Stimulated activated CD4-positive, alpha-beta T cell treated with anti-CD3 and anti-CD28 coated beads, TNF-alpha, amount 100 ng/mL, for 1 hour (primary cell): ENCODE measurements at places on chromosomes 12 and 14.

DNA sequence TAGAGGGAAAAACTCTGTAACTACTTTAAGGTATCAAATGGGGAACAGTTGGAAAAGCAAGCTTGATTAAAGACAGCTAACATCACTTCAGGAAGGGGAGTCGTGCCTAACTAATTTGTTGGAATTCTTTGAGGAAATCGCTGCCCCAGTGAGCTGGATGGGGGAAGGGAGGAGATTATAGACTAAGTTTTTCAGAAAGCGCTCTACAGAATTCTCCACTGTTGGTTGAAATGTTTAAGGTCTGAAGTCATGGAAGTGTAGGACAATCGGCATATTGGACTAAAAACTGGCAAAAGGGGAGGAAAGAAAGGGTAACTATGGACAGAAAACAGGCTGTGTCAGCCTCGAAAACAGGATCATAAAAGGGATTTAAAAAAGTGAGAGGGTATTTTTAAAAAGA, 229.9 kb upstream of the HMGA2 start:
- no peak for DNase-seq

- no peak for DNase-seq
These were observed 815 bp downstream of the DEGS2 start for GRCh38 chr14:100158566-100159093.

- DNase-seq, result no peak
These were observed 125.9 kb downstream of the CALM1 start for GRCh38 chr14:90522571-90523191.

- DNase-seq, result no peak
These were observed 8.5 kb downstream of the BTG1 start for GRCh38 chr12:92136965-92137721.

- DNase-seq, result no peak
These were observed 33.5 kb downstream of the FZD10 start for GRCh38 chr12:130195776-130196175.

DNA sequence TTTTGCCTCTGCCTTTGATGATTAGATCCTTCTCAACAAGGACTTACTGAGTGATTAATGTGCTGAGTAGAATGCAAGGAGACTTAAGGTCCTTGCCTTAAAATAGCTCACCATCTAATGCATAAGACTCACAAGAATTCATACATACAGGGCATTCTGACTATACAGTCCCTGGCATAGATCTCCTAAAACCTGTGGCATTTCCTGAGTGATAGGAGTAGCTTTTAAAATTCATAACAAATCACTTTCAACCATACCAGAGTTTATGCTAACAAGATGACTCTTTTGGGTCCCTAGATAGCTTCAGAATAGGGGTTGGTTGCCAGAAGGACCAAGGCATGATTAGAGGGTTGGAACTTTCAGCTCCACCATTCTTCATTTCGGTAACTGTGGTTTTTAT, 48.8 kb downstream of the STXBP6 start:
- no peak for DNase-seq

- peak; percentile 74 for DNase-seq
These were observed 53.8 kb downstream of the VCPKMT start for GRCh38 chr14:50062438-50063085.

DNA sequence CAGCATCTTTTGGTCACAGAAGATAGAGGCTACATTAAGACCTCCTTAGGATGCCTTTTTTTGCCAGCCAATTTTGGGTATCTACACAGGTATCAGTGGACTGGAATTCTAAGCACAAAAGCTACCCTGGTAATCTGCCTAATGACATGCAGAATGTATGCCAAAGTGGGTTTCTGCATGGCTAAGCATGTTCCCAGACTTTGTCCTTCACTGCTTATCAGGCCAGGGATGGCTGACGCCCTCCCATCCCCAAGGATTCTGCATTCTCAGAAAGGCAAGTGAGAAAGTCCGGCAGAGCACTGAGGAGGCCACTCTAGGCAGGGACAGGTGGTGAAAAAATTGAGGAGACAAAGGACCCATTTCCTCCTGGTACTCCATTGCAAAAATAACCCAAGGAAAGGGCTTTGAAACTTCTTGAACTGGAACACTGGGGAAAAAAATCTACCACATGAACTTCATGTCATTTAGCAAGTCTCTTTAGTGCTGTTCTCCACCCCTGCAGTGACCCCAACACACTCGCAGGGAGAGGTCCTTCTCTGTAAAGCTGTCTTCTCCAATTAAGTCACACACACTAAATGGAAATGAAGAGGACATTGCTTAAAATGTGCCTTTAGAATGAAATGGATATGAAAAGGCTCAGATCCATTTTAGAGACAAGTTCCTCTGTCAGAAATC, 91.7 kb upstream of the MAX start:
- DNase-seq, result no peak

DNA sequence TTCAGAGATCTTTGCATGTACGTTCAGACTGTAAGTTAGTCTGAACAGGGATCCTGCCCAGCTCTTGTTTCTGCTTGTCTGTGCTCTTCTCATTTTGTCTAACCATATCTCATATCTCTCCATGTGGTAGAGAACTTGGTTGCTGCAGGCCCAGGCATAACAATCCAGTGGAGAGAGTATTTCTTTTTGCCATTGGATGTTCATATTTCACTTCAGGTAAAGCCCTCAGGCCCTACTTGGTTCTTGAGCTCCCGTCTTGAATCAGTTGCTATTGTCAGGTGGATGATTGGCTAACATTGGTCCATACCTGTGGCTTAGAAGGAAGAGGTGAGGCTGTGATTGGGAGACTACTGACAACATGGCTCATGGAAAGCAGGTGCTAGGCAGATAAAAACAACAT, 357.7 kb upstream of the FLRT2 start:
- DNase-seq, result no peak

DNA sequence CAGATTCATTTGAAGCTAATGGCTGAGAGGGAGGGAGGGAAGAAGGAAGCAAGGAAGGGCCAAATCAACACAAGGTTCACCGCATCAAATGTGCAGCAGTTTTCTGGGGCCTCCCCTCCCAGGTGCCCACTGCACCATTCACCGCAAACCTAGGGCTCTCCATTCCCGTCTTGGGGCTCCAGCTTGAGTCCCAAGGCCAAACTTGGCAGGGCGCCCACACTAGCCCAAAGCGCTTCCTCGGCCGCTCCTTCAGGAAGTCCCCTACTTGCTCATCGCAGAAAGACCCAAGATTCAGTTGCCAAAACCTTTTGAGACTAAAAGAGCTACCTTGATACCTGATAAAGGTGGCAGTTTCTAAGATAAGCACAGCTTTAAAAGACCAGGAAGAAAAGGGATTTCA, 140.5 kb upstream of the FKBP4 start:
- no peak for DNase-seq

DNA sequence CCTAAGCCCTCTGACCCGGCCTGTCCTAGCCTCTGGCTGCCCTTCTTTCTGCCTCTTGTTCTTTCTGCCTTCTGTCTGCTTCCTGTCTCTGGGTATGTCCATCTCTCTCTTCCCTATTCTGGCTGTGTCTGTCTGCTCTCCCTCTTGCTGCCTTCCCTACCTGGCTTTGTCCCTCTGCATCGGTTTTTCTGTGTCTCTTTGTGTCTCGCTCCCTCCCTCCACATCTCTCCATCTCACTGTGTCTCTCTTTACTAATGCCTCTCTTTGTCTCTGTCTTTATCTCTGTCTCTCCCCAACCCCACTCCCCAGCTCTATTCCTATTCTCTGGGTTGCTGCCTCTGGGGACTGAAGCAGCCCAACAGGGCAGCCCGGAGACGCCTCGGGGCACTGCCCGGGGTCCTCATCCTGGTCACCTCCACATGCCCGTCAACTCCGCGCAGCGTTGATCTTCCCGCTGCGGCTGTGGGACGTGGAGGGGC, 10.1 kb downstream of the SHMT2 start:
- no peak for DNase-seq

DNA sequence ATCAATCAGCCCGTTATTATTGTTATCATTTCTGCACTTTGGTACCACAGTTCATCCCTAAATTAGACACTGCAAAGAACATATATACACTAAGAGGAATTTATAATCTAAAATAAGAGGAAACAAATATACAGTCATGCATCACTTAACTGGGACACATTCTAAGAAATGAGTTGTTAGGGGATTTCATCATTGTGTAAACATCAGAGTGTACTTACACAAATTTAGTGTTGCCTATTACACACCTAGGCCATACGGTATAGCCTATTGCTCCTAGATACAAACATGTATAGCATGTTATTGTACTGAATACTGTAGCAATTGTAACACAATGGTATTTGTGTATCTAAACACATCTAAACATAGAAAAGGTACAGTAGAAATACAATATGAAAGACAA, 190.5 kb downstream of the BMP4 start:
- DNase-seq, result no peak

DNA sequence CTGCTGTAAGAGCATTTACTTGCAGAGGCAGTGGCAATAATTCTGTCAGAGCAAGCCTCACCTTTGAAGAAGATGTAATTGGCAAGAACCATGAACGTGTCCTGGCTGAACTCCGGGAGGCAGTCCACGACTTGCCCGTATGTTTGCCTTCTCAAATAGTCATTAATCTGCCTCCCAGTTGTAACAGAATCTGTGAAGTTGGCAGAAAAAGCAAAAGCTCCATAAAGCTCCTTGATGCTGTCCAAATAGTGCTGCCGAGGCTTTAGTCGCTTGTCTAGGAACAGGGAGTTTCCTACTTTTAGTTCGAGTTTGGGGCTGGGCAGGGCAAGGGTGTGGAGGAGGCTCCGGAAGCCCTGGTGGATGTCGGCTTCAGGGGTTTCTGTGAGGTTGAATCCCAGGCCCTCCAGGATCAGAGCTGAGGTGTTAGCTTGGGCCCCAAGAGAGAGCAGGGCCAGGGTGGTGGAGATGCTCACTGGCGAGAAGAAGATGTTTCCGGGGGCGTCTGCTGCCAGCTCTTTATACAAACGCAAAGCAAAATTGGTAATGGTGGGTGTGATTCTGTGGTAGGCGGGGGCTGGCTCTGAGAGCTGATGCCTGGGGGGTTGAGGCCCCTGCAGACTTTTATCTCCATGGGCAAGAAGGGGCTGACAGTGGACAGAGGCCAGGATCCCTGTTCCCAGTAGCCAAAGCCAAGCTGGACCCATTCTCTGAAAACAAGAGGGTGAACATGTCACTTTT, 4.4 kb downstream of the SERPINA11 start:
- DNase-seq, result no peak

DNA sequence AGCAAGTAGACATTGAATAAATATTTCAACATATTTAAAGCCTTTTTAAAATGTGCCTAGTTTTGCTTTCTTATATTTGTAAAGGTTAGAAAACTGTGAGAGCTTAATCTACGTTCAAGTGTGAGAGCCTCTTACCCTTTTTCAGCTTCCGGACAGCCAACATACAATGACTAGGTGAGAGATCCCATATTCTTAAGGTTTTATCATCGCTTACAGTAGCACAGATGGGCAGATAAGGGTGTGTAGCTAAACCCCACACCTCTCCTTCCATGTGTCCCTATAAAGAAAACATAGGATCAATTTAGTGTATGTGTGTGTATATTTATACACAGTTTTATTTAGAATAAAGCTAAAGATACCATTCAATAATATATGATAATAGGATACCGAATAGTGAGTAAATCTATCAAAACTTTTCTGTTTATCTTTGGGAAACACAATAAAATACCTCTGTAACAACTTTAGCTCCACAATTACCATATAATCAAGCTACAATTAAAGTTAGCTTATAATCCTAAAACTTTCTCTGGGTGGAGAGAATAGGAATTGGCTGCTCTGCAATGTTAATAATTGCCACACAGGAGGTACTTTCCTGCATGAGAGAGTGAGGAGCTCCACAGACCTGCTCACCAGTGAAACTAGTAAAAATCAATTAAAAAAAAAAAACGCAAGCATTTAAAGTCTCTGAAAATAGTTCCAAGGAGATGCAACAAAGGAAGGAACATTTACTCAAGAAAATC, 110.8 kb downstream of the EML5 start:
- no peak for DNase-seq

DNA sequence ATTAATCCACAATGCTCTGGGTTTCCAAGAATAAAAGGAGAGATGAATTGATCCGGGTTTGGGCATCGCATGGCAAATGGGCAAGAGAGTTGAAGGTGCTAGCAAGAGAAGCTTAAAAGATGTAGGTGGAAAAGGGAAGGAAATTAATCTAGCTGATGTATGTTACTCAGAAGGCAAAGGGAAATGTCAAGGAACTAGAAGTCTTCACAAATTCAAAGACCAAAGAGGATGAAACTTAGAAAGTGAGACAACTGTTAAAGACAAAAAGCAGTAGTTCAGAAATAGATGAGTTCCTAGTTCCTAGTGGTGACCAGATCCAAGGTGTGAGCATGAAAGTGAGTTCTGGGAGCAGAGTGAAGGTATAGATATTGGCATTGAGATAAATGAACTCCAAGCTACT, 228.3 kb downstream of the SEC23A start:
- DNase-seq, result no peak

DNA sequence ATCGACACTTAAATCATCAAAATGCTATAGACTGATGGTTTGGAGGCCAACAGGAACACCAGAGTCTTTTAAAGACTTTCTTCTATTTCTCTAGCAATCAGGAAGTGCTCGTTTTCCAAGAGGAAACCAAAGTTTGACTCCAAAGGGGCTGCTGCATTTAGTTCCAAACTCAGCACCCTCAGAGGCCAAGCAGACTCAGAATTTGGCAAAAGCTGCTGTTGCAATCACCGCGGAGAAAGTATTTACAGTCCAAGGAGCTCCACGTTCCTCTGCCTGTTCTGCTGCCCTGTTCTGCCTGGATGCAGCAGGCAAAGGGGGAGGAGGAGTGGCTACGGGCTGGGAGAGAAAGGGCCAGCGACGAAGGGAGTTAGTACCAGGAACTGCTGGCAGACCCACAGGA, 325.1 kb downstream of the BCL11B start:
- DNase-seq, result no peak

DNA sequence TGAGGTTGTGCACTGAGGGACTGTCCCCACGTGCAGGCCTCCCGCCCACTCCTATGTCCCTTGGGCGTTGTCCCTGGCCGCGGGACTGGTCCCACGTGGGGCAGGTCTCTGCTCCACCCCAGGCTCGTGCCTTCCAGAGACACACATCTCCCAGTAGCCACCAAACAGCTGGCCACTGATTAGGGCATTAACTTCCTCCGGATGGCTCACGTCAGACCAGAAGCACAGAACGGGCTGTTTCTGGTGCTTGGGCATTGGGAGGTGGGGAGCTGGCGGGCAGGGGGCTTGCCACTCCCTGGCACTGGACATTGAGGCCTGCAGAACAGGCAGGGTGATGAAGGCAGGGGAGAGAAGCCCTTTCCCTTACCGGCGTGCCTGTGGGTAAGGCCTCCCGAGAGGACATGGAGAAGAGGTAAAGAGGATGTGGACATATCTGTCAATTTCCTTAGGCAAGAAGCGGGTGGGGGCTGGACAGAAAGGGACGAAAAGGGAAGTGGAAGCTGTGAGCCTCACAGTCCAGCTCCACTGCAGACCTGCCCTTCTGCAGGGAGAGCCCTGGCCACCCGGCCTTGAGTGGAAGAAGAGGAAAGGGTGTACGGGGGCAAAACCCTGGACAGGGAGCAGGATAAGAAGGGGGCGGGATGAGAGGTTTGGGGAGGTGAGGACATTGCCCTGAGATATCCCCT, 101.2 kb downstream of the NINJ2 start:
- DNase-seq, result no peak

- DNase-seq, result no peak
These were observed 18.1 kb upstream of the NEK9 start for GRCh38 chr14:75144944-75145343.
